Suppressor macrophage treated with lipopolysaccharide for 4 hours (primary cell): ENCODE measurements at places on chromosomes 3 and 15.

DNA sequence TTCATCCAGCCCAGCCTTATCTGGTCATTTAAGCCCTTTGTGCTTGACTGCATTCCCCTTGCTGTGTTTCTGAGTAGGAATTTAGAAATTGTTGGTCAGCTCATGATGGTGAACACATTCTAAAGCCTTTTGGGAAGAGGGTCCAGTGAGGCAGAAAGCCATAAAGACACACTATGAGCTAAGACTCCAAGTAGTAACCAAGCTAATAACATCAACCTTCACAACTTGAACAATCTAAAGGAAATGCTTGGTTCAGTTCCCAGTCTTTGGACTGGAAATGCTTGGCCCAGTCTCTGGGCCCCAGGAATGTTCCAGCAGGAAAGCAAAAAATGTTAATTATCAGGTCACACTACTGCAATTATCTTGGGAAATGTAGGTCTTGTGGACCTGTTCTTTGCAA is 7.7 kb downstream of the PLSCR1 start:
- DNase-seq = no peak

DNA sequence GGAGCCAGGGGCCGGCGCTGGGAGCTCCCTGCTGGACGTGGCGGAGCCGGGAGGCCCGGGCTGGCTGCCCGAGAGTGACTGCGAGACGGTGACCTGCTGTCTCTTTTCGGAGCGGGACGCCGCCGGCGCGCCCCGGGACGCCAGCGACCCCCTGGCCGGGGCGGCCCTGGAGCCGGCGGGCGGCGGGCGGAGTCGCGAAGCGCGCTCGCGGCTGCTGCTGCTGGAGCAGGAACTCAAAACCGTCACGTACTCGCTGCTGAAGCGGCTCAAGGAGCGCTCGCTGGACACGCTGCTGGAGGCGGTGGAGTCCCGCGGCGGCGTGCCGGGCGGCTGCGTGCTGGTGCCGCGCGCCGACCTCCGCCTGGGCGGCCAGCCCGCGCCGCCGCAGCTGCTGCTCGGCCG is 1.5 kb downstream of the SMAD6 start:
- DNase-seq = peak; percentile 72

- DNase-seq = no peak
Observed at GRCh38 chr3:145952536-145952935, 208.4 kb downstream of the PLOD2 start.

DNA sequence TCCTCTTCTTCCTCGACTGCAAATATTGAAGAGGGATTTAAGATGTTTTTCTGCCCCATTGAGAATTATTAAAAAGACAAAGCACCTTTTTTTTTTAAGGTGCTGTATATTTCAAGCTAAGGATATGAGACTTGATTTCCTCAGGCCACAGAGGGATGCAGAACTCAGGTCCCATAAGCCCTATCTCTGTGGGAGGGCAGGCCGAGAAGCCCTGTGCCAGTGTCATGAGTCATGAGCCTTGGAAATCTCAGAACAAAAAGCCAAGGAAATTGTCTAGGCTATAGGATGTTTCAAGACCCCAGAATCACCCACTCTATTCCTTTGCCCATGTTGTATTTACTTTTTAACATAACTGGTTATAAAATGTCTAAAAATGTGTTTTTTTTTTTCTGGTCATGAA is 7.3 kb downstream of the ESYT3 start:
- DNase-seq = no peak

- DNase-seq = no peak
Observed at GRCh38 chr3:13574798-13575451, 26.0 kb downstream of the FBLN2 start.

DNA sequence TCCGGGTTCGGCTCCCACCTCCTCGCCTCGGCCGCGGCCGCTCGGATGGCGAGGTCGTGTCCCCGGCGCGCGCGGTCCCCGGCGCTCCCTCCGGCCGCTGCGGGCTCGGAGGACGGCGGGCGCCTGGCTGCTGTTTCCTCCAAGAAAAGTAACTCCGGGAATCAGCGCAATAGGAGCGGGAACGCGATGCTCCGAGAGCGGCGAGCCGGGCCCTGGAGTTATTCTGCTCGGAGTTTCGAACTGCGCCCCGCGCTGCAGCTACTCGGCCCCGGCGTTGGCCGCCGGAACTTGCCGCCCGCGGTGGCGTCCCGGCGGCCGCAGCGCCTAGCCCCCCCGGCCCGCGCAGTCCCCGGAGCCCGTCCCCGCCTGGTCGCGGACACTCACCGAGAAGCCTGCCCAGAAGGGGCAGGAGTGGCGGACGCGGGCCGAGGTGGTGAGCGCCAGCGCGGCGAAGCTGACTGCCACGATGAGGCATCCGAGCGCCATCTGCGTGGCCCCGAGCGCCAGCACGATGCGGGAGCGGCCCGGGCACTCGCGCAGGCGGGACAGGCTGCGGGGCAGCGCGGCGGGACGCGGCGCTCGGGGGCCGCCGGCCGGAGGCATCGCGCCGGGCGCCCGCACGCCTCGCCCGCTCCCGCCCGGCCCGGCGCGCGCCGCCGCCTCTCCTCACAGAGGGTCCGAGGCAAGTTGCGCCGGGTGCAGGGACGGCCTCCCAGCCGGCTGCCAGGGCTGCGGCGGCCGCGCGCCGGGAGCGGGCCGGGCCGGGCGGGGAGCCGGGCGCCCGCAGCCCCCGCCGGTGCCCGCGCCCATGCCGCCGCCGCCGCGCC is 251.9 kb downstream of the TJP1 start:
- no peak for DNase-seq

GRCh38 chr3:188248036-188248561 is 94.1 kb downstream of the LPP start:
- DNase-seq = no peak

GRCh38 chr3:9028134-9028533 is 64.9 kb upstream of the RAD18 start:
- DNase-seq = no peak

DNA sequence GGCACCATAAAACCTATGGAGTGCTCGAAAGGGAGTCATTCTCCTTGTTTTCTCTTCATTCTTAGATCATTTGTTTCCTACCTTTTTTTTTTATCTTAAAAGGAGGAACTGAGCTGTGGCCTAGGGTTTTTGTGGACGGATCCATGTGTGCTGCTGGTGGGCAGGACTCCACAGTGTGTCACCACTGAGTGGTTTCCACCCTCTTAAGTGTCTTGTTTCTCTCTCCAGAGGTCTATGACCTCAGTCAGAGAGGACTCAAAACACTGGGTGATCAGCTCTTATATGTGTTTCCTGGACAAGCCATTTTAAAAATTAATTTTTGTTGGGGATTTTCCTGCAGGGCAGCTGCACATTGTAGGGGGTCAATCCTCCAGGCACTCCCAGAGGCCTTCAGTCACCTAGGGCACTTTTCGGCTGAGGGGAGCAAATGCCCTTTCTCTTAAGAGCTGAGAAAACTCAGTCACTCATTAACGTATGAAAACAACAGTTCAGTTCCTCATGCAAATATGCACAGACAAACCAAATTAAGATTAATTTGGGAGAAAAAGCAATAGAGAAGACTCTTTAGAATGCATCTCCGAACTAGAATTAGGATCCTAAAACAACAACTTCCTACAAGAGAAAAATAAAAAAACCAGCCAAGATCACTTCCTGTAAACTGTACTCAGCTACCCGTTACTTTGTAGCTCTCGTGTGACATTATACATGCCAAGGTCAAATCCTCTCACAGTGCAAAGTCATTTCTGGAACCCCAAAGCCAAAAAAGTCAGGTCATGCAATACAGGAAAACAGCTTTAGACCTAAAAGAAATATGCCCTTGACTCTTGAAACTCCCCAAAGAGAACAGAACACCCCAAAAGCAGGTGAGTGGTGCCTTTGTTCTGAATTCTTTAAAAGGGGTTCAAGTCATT is 27.6 kb upstream of the FAM3D start:
- peak; percentile 63 for DNase-seq

DNA sequence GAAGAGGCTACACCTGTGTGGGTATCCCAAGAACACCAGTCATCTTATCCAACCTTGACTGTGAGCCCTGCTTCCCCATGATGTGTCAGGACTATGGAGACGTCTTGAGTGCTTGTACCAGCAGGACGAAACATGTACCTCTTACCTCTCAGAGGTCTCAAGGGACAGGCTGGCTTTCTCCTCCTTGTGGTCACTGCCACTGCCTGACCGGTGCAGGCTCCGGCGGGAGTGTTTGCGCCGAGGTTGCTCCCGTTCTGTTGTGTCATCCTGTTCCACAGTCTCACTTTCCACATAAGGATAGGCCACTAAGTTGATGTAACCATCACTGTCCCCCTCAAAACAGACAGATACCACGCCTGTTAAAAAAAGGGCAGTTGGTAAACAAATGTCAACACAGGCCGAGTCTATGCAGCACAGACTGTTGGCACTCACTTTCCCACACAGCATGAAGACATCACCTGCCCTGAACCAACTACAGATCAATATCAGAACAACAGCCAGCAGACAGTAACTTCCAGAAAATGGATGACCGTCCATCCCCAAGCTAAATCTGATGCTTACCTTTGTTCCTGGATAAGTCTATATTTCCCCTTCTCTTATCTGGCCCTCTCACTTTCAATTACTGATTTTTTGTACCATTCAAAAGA is 14.4 kb upstream of the GMPPB start:
- DNase-seq = no peak

- no peak for DNase-seq
Observed at GRCh38 chr3:39075910-39076309, 24.1 kb downstream of the WDR48 start.
